ENCODE measurements at places on chromosomes 7 and 10. TPM values are rescaled to one million over a fixed set of nuclear protein-coding genes. Genes with fewer than 3 reads are reported as not detected.
A peak's percentile ranks its signal among the peaks of the same experiment; 100 is the strongest.

- H3K4me3 ChIP-seq, result no peak overlapping the region
- H3K4me1 ChIP-seq, result peaks cover 6% of the 10 kb centered on the region
- no peak overlapping the region for H3K27ac ChIP-seq
- no peaks in the 10 kb centered on the region for H3K27me3 ChIP-seq
These were observed 25.9 kb downstream of the RNLS start for GRCh38 chr10:88557256-88557655.

The CDC14C gene
- not detected for total RNA-seq

The PCLO gene
- 9.5 TPM for total RNA-seq

- H3K27ac ChIP-seq, result no peak overlapping the region
- H3K4me3 ChIP-seq, result no peak overlapping the region
- H3K27me3 ChIP-seq, result peaks cover 8% of the 10 kb centered on the region
- H3K4me1 ChIP-seq, result no peaks in the 10 kb centered on the region
- H3K36me3 ChIP-seq, result no peaks in the 10 kb centered on the region
These were observed 462.5 kb downstream of the TNS3 start for GRCh38 chr7:47119261-47119865.

DNA sequence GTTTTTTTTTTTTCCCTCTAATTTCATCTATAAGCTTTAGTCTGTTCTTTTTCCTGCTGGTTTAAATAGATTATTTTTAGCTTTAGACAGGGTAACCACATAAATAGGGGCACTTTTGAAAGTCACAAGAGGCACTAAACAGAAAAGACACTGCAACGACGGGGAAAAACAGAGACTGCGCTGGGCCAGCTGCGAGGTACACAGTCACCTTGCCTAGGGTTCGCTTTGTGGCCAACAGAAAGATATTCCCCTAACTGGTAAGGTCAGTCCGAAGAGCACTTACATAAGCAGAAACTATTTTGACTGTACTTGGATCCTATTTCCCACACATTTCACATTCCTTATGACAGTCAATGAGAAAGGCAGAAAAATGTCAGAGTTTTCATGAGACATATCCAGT, 175.6 kb upstream of the PHF14 start:
- no peak overlapping the region for H3K27ac ChIP-seq
- no peaks in the 10 kb centered on the region for H3K27me3 ChIP-seq
- no peaks in the 10 kb centered on the region for H3K4me1 ChIP-seq
- no peaks in the 10 kb centered on the region for H3K36me3 ChIP-seq

The GNAT3 gene
- total RNA-seq, result 0.70 TPM

The TYW1 gene
- 14.3 TPM for total RNA-seq

The TYW1B gene
- 3.1 TPM for total RNA-seq

DNA sequence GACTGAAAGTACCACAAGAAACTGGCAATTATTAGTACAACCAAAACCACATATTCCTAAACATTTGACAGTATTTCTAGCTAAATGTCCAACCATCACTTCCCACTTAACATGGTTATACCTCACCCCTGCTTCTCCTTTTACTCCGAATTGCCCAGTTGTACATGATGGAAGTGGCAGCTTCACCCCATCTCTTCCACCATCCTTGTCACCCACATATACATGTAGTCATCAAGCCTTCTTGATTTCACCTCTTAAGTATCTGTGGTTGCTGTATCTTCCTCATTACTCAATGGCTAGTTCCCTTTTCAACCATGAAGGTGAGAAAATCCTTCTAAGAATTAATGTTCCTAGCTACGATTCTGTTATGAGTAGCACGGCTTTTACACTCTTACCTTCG, 388.2 kb downstream of the CALN1 start:
- H3K27ac ChIP-seq, result no peak overlapping the region
- no peaks in the 10 kb centered on the region for H3K36me3 ChIP-seq
- H3K27me3 ChIP-seq, result peaks cover 7% of the 10 kb centered on the region

The HOXA3 gene
- 92.8 TPM for total RNA-seq

The ASIC3 gene
- total RNA-seq, result 2.2 TPM

GRCh38 chr7:77537778-77538280, 734 bp downstream of the PTPN12 start:
- peak overlapping the region; percentile 93 for H3K4me3 ChIP-seq
- peaks cover 33% of the 10 kb centered on the region for H3K4me1 ChIP-seq
- peaks cover 6% of the 10 kb centered on the region for H3K36me3 ChIP-seq
- H3K27ac ChIP-seq, result peak overlapping the region; percentile 96

DNA sequence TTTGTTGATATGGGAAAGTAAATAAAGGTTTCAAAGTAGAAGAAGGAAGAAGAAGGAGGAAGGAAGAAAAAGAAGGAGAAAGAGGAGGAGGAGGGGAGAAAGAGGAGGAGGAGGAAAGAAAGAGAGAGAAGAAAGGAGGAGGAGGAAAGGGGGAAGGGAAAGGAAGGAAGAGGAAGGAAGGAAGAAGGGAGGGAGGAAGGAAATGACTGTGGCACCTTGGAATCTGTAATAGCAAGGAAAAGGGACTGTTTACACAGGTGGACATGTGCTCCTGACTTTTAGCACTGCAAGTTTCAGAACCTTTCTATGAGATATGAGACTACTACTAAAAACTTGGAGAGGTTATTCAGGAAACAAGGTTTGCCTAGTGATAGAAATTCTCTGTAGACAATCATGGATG, 153.2 kb downstream of the BTAF1 start:
- no peaks in the 10 kb centered on the region for H3K27me3 ChIP-seq
- no peak for DNase-seq
- H3K36me3 ChIP-seq, result peaks cover 8% of the 10 kb centered on the region
- H3K27ac ChIP-seq, result no peak overlapping the region
- H3K4me1 ChIP-seq, result no peaks in the 10 kb centered on the region

DNA sequence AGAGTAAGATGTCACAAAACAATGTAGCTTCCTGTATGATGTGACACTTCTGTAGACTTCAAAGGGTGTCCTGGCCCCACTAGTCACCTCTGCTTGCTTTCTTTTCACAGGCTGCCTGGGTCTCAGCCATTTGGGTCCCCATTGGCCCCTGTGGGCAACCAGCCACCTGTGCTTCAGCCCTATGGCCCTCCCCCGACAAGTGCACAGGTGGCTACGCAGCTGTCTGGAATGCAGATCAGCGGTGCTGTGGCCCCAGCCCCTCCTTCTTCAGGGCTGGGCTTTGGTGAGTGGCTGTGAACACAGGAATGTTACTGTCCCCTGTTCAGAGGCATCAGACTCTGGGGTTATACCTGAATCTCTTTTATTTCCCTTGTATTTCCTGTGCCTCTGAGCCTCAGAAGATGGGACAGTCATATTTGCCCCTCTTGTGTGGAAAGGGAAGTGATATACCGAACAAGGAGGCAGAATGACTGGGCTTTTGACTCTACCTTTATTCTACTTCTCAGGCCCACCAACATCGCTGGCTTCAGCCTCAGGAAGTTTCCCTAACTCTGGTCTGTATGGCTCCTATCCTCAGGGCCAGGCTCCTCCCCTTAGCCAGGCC, 15.4 kb downstream of the SEC24C start:
- H3K36me3 ChIP-seq, result peaks cover 22% of the 10 kb centered on the region
- DNase-seq, result no peak
- no peaks in the 10 kb centered on the region for H3K27me3 ChIP-seq
- no peaks in the 10 kb centered on the region for H3K4me1 ChIP-seq
- peak overlapping the region; percentile 42 for H3K4me3 ChIP-seq

DNA sequence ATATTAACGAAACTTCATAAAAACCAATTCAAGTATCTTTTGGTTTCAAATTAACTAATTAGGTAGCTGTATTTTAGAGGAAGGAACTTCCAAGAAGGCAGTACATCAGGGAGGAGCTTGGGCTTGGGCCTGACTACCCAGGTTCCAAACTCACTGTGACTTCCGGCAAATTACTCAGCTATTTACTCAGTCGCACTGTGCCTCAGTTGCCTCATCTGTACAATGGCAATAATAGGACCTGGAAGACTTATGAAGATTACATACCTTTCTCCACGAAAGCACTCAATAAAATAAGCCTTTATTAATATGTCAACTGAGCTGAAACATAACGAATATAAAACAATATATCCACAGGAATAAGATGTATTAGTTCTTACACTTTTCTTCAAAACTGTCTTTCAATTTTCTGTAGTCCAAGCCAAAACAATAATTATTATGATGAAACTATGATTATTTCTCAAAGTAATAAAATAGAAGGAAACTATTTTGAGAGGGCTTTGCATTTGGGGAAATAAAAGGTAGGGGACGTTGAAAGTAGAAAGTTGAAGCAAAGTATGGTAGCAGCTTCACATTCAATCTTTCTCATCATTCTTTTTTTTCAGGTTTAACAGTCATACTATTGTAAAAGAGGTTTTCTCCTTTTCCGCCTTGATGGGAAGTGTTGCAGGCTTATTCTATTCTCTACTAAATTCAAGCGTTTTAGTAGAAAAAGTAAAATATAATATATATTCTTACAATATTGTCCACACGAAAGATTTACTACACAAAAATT, 10.5 kb upstream of the EBLN1 start:
- H3K27me3 ChIP-seq, result peaks cover 11% of the 10 kb centered on the region
- H3K4me1 ChIP-seq, result peaks cover 8% of the 10 kb centered on the region
- DNase-seq, result no peak
